ENCODE measurements at places on chromosomes 2 and 18. TPM values are rescaled to one million over a fixed set of nuclear protein-coding genes. Genes with fewer than 3 reads are reported as not detected.

DNA sequence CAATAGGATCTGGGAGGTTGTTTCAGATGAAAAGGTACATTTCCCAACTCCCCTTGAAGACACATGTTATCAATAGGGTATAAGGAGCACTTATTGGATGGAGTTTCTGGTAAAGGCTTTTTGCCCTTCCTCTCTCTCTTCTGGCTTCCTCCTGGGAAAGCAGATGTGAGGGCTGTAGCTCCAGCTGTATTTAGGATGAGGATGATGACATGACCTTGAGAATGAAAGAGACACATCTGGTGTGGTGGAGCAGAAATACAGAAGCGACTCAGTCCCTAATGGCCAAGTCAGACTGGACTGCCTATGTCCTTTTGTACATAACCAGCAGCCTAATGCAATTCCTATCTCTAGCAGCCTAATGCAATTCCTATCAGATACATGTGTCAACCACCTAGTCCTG is 100.9 kb upstream of the NXPH2 start:
- no peak for DNase-seq

GRCh38 chr2:163778045-163778781 is 42.4 kb upstream of the FIGN start:
- no peak for DNase-seq

GRCh38 chr18:38900031-38900430 is 1334.4 kb upstream of the CELF4 start:
- no peak for DNase-seq

The FOXI3 gene
- 1.7 TPM for total RNA-seq

The POMC gene
- 4.4 TPM for total RNA-seq

The CLEC4F gene
- not detected for total RNA-seq

- no peak for DNase-seq
Observed at GRCh38 chr2:55763721-55764120, 70.1 kb upstream of the PNPT1 start.

- no peak for DNase-seq
Observed at GRCh38 chr2:135238651-135239050, 186.6 kb downstream of the RAB3GAP1 start.

DNA sequence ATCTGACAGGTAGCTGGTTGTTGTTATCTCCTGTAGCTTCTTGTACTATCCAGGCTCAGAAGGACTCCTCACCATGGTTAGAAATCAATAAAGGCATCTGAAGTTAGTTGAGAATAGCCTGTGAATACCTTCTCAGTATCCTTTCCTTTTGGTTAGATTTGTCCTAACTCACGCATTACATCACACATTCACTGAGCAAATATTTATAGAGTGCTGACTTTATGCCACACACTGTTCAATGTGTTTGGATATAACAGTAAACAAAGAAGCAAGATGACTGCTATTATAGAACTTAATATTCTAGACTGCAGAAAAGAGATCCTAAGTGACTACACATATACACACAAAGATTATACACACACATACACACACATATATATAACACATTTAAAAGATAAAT is 889.9 kb upstream of the CHAC2 start:
- DNase-seq, result no peak

DNA sequence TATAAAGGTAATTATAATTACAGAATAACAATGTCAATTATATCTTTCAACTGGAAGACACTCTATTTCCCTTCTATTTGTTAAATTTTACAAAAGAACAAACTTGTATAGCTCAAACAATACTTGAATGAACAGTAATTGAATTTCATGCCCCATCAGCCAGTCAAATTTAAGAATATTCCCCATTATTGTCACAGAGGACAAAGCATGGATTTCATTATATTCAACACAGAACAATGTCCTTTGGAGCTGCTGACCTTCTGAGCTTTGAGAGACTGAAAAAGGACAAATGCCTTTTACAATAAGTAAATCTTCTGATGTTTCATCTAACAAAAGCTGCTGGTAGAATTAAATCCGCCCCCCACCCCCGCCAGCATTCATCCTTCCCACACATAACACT is 187.5 kb upstream of the MC4R start:
- DNase-seq, result no peak

The ASB18 gene
- not detected for total RNA-seq

- DNase-seq, result no peak
Observed at GRCh38 chr2:6564326-6564725, 301.4 kb downstream of the CMPK2 start.

The TRIM43 gene
- total RNA-seq, result not detected

Measured in H7 (cell line).